Stimulated activated CD8-positive, alpha-beta memory T cell treated with anti-CD3 and anti-CD28 coated beads, Interleukin-4, amount 100 ng/mL, for 1 hour (primary cell): ENCODE measurements at places on chromosomes 1 and 21.

DNA sequence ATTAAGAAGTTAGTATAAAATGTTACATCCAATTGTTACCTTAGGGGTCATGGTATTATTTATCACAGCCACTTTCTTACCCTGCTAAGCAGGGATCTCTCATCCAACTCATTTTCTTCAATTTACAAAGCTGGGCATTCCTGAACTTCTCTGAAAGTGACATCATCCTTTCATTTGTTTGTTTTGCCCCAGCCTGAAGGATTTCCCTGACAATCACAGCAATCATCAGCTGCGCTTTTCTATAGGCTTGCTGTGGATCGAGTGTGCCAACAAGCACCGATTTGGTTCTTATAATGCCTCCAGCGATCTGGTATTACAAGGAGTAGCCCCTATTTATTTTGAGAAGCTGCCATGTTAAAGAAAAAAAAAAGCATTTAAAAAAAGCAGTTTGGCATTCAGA lies 240.2 kb downstream of the USH2A start:
- DNase-seq = no peak

DNA sequence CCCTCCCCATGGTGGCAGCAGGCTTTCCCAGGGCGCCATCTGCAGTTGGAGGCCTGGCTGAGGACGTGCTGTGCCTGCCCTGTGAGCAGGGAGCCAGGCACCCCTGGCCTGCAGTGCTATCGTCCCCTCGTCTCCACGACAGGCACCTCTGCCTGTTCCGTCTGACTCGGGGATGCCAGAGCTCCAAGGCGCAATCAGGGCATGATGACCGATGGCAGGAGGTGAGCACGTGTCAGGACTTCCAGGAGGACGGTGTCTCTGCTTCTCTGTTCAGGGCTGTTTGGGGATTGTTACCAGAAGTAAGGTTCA lies 125.2 kb downstream of the PCBP3 start:
- no peak for DNase-seq

DNA sequence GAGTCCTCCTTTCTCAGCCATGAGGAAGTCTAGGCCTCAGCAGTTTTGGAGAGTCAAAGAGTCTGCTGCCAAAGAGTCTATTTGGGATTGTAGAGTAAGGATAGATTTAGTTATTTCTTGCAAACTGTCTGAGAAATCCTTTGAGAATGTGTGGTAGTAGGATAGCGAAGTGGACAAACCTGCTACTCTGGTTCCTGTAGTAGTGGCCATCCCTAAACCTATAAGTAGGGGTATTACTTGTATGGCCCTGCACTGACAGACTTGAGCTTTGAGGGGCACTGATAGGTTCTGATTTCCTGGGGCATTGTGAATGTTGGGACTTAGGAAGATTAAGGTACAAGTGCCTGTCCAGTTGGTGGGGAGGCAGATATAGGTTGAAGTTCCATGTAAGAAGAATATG lies 115.9 kb upstream of the SGIP1 start:
- DNase-seq = no peak

DNA sequence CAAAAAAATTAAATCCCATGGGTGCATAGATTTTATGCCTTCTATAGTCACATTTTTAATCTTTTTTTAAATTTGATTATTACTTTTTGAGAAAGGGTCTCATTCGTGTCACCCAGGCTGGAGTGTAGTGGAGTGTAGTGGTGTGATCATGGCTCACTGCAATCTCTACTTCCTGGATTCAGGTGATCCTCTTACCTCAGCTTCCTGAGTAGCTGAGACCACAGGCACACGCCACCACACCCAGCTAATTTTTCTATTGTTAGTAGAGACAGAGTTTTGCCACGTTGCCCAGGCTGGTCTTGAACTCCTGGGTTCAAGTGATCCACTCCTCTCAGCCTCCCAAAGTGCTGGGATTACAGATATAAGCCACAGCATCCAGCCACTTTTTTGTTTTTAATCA lies 10.4 kb downstream of the CBR3 start:
- no peak for DNase-seq

DNA sequence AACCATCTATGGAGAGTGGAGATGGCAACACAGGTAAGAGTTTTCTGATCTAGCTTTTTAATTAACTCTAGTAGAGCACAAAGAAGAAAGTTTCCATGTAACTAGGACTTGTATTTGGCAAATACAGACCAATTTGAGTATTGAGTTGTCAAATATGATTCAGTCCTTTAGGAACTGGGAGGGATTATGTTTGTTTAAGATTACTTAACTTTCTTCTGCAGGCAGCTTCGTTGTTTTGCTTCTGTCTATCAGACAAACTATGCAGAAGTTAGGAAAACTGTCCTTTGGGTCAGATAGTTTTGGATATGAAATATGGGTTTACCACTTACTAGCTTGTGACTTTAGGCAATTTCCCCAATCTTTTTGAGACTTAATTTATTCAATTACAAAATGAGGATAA lies 111.8 kb downstream of the POU2F1 start:
- DNase-seq = no peak

DNA sequence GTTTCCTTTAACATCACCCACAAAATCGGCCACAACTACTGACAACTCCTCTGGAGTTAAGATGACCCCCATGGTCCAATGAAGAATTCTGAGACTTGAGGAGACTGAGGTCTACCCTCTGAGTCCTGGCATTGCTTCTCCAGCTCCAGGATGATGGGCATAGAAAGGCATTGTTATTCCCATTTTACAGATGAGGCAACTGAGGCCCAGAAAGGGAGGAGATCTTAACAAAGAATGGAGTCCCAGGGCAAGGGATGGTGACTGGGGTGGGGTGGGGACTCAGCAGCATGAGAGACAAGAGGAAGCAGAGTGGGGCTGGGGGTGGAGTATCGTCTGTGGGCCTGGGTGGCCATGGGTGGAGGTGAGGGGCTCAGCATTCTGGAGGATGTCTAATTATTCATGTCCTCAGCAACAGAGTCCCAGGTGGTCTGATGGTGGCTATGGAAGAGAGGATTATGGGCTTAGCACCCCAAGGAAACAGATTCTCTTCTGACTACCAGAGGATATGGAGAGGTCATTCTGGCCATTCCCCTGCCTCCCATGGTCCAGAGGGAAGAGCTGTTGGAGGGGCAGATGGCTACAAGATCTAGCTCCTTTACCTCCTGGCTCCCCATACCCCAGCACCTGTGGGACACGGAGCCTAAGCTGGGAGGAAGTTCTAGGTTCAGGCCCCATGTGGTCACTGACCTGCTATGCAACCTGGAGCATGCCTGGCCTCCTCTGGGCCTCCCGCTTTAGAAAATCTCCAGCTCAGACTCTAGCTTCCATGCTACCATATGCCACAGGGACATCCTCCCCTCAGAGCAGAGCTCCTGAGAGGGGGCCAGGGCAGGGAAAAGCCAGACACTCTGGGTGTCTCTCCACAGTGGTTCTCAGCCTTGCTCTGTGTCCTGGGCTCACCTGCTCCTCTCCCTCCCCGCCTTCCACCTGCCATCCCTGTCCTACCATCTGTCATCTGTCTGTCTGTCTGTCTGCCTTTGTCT lies 37.4 kb upstream of the DMBX1 start:
- DNase-seq = no peak

- no peak for DNase-seq
These were observed 35.4 kb upstream of the ENAH start for GRCh38 chr1:225688345-225688744.

DNA sequence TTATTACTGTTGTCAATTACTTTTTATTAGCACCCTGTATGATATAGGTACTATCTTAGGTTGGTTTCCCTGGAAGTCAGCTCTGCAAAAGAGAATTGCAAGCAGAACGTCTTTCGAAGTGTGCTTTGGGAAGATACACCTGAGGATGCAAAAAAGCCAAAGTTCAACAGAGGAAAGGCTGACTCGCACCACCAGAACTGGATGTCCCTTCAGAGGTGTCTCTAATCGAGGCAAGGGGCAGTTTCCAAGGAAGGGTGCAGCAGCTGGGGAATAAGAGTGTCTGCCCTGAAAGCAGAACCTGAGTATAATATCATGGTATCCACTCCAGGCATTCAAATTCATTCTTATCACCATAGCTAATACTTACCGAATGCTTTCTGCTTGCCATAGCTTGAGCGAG lies 149.6 kb downstream of the CACNA1E start:
- DNase-seq = no peak

DNA sequence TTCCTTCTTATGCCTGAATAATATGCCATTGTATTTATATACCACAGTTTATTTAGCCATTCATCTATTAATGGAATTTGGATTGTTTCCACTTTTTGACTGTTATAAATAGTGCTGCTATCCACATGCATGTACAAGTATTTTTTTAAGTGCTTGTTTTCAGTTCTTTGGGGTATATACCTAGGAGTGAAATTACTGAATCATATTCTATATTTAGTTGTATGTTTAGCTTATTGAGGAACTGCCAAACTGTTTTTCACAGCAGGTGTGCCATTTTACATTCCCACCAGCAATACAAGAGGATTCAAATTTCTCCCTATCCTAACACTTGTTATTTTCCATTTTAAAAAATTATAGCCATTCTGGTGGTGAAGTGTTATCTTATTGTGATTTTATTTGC lies 7.6 kb upstream of the HJV start:
- no peak for DNase-seq

DNA sequence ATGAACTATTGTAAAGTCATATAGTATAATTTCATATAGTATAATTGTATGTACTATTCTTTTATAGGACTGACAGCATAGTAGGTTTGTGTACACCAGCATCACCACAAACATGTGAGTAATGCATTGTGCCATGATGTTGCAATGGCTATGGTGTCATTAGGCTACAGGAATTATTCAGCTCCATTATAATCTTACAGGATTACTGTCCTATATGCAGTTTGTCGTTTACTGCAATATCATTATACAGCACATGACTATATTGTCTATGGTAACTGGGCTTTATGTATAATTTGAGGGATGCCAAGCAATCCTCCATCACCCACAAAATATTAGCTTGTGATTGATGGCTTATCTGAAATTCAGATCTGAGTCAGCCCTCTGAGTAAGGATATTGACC lies 54.2 kb upstream of the PBX1 start:
- DNase-seq = no peak

- DNase-seq = no peak
These were observed 1.2 kb upstream of the ACOT11 start for GRCh38 chr1:54546651-54547401.

- DNase-seq = no peak
These were observed 23.4 kb upstream of the PRRX1 start for GRCh38 chr1:170640581-170640980.

DNA sequence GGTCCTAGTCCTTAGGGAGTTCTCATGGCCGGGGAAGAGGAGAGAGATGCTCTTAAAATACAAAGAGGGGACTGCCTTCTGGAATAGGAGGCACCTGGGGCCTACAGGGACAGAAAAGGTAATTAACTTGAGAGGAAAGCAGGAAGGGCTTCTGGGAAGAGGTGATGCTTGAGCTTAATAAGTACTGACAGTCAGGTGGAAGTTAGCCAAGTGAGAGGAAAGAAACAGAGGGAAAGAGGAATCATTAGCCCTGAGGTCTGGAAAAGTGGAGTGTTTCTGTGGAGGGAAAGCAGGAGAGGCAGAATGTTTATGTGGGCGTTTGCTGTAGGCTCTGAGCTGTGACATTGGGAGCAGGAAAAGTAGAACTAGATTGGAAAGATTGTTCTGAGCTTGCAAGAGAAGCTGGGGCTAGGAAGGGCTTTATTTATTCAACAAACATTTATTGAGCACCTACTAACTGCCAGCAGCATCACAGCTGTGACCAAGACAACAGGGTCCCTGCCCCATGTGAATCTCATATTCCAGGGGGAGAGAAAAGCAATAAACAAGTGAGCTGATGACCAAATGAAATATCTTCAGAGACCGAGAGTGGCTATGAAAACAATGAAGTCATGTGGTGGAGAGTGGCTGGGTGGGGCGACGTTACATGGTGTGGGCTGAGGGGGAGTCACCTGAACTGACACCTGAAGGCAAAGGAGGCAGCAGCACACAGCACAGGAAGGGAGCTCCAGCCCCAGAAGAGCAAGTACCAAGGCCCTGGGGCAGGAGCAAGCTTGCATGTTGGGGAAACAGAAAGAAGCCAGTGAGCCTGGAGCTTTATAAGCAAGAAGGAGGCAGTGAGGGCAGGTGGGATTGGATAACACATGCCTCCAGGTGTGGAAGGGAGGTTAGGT lies 4.4 kb upstream of the FNDC5 start:
- DNase-seq = no peak

DNA sequence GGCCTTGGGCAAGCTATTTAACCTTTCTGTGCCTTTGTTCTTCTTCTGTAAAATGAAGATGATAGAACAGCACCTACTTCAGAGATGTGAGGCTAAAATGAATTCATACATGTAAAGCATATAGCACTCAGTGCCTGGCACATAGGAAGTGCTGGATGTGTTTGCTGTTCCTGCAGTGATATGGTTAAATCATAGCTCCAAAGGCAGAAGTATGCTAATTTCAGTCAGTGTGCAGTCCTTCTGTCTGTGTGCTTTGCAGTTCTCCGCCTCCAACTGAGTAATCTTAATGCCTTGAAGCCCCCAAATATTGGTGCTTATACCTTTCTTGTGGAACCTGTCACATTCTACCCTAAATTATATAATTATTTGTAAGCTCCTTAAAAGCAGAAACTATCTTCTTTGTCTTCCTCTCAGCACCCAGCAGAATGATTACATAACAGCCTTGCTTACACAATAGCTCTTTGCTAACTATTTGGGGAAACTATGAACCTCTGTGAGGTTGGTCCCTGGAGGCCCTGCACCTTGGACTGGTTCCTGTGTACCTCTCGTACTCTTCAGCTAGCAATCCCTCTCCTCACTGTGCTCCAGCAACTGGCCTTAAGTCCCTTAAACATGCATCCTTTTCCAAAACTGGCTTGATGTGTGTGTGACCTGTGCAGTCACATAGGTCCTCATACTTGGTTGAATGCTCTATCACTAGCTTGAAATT lies 57.0 kb upstream of the CACYBP start:
- no peak for DNase-seq

GRCh38 chr1:220803401-220804201 lies 16.9 kb downstream of the MTARC1 start:
- no peak for DNase-seq

GRCh38 chr21:25396135-25396711 lies 211.1 kb downstream of the MRPL39 start:
- no peak for DNase-seq

DNA sequence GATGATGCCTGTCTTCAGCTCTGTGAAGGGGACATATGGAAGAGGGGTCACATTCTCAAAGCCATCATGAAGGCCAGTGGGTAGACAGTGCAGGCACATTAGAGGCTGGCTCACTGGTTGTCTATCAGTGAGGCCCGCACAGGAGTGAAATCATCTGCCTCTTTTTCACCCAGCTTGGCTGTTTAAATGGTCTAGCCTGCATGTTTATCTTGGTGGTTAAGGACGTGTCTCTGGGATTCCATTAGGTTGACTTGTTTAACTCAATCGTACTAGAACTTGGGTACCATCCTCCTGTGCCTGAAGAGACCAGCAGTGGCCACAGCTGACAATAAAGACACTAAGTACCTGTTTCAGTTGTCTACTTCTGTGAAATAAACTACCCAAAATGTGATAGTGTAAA lies 219.3 kb downstream of the PLPP3 start:
- no peak for DNase-seq

- no peak for DNase-seq
These were observed 28.1 kb downstream of the IL6R start for GRCh38 chr1:154433161-154433764.

DNA sequence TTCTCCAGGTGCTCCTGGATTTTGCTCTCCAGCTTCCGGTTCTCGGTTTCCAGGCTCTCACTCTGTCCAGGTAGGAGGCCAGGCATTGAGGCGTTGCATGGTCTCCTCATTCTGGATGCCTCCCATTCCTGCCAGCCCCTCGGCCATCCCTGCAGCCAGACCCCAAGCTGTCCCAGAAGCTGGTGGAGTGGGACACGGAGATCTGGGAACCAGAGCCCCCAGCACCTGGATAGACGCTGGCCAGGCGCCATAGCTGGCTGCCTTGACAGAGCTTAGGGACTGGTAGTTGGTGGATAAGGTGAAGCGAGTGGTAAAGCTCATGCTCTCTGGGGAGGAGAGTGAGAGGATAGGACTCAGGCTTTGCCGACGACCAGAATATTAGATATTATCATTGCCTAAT lies 29.6 kb downstream of the RAP1A start:
- DNase-seq = no peak
